Activated CD4-positive, alpha-beta memory T cell treated with anti-CD3 and anti-CD28 coated beads, Interleukin-2, amount 10 ng/mL, durations not matched to agents 7 days and 5 days (primary cell): ENCODE measurements at places on chromosomes 11 and 22. TPM values are rescaled to one million over a fixed set of nuclear protein-coding genes. Genes with fewer than 3 reads are reported as not detected.
A peak's percentile ranks its signal among the peaks of the same experiment; 100 is the strongest.

GRCh38 chr22:21780259-21780658 is 44.7 kb upstream of the YPEL1 start:
- DNase-seq: no peak

- DNase-seq: peak; percentile 54
These were observed 64.2 kb downstream of the FLI1 start for GRCh38 chr11:128757886-128758612.

DNA sequence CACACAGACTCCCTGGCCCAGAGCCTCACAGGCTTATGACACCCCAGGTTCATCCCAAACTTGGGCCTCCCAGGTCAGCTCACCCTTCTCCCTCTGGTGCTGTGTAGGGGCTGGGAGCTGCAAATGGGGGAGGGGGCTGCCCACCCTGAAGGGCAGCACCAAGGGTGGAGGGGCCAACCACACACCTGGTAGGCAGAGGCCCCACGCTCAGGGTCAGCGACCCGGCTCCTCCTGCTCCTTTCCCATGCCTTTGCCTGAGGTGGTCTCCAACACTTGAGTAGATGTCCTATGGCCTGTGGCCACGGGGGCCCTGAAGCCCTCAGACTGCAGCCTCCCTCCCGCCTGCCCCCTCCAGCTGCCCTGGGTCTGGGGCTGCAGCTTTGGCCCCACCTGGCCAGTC is 3.4 kb downstream of the DGCR6 start:
- no peak for DNase-seq

DNA sequence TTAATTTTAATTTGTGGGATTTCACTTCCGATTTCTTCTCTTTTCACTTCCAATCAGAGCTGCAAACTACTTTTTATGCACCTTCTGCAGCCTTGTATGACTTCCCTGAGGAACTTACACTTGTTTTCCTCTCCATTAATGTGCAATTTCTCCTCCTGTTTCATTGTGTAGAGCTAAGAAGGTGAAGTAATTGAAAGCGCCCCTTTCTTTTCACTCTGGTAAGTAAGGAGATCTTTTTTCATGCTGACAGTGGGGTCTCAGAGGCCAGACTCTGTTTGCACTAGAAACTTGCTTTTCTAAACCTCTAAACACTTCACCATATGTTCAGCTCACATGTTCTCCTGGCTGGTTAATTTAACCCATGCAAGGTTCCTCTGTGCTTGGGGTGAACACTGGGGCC is 117.0 kb downstream of the FANCF start:
- DNase-seq: no peak

GRCh38 chr11:102653744-102654291 is 28.7 kb upstream of the MMP20 start:
- DNase-seq: no peak

- DNase-seq: peak; percentile 61
These were observed 16.1 kb downstream of the DGCR2 start for GRCh38 chr22:19105867-19106802.

DNA sequence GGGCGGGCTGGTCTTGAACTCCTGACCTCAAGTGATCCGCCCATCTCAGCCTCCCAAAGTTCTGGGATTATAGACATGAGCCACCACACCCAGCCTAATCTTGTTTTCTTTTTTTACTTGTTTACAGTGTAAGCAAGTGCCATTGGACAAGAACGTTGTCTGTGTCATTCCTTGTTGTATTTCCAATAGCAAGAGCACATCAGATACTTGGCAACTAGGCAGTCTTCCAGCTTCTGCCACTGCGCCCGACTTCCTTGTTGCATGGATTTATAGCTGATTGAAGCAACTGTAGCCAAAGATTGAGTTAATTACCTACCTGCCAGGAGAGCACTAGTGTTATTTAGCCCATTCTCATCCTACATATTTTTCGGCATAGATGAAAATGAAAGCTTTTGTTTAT is 3.1 kb upstream of the SGSM3 start:
- no peak for DNase-seq

DNA sequence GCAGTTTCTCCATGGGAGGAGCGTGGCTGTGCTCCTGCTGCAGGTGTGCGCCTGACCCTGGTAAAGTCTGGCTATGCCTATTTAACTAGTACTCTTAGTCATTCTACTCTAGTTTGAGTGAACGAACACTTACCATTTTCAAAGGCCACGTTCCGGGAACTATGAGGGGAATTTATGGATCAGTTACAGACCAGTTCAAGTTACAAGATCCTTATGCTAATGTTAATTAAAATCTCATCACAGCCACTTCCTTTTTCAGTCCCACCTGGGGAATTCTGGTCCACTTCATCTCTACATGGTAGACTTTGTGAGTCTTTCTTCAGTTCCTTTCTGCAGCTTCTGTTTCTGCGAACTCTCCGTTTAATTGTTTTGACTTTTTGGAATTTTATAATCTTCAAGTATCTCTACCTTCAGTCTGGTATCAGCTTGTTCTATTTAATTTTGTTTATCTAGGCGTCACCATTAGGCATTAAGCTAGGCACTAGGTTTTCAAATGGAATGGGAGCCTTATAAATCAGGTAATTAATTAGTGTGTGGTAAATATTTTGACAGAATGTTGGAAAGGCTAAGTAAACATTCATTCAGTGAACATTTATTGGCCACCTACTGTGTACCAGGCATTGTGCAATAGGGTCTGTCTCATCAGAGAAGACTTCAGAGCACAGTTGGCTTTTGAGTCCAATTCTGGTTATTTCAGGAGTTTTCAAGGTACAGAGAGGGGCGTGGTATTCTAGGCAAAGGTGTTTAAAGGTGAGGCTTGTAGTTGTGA is 78.9 kb downstream of the GRK3 start:
- DNase-seq: no peak

DNA sequence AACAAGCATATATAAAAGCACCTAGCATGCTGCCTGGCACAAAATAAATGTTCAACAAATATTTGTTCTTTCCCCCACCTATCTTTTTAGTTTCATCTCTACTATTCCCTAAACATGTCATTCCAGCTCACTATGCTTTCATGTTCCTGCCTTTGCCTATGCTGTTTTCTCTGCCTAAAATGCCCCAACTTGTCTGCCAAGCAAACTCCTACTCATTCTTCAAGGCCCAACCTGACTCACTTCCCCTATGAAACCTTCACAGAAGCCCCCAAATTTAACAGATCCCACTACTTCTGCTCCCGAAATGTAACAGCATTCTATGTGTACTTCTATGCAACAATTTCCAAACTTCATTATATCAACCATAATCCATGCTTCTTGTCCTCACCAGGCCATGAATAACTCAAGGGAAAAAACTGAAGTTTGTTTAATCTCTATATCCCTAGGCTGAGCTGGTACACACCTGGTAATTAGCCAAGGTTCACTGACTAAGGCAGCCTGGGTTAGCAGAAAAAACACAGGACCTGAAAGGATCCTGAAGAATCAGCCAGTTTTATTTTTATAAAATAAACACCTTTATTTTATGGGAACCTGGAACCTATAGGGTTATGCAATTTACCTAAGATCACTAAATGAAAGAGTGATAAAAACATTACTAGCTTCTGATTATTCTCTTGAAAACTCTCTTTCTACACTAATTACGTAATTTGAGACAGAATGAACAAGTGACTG is 72.2 kb downstream of the PAK1 start:
- DNase-seq: no peak

- no peak for DNase-seq
These were observed 319.5 kb downstream of the TENM4 start for GRCh38 chr11:79121351-79121750.

DNA sequence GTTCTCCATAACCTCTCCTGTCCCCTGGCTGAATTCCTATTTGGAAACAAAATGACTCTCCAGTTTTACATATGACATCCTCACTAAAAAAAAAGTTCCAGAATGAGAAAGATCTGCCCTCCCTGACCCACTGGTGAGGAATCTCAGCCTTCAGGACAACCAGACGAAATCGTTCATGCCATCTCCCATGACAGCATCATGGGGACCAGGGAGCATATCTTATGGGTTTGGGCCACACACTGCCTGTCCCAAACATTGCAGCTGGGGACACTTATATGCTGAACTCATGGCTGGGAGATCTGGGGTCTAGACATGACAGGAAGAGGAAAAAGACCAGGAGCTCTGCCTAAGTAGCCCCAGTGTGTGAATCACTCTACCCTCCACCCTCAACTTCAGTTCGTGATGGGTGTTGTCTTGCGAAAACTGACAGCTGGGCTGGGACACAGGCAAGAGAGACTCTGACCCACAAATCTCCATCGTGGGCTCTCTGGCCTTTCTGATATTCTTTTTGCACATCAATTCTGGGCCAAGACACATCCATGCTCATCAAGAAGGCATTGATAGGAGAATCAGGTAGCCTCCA is 102.0 kb downstream of the ZNF280B start:
- no peak for DNase-seq

The DAGLA gene
- 0.10 TPM for total RNA-seq

DNA sequence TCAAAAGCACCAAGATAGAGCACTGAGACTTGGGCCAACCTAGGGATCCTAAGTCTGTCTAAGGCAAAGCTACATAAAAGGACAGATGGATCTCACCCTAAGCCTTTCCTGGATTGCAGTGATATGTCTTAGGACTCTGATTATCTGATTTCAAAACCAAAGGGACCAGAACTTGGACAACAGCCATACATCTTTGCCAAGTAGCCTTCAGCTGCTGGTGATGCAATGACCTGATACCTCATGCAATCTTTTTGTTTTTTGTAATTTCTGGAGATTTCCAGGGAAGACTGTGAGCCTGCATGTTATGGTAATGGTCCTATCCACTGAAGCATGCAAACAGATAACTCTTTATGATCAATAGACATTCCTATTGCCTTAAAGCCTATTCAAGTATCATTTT is 230.4 kb upstream of the MTNR1B start:
- no peak for DNase-seq

DNA sequence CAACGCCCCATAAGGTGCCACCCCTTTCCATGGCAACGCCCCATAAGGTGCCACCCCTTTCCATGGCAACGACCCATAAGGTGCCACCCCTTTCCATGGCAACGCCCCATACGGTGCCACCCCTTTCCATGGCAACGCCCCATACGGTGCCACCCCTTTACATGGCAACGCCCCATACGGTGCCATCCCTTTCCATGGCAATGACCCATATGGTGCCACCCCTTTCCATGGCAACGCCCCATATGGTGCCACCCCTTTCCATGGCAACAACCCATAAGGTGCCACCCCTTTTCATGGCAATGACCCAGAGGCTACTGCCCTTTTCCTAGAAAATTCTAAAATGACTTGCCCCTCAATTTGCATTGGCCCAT is 72.1 kb downstream of the BRD1 start:
- DNase-seq: no peak

The PDE3B gene
- total RNA-seq: 74.9 TPM

The PIWIL4 gene
- 1.1 TPM for total RNA-seq

The FOLH1 gene
- total RNA-seq: not detected

GRCh38 chr11:445765-446588 is 4.1 kb upstream of the PTDSS2 start:
- DNase-seq: no peak

The IGLL1 gene
- total RNA-seq: 2.2 TPM

DNA sequence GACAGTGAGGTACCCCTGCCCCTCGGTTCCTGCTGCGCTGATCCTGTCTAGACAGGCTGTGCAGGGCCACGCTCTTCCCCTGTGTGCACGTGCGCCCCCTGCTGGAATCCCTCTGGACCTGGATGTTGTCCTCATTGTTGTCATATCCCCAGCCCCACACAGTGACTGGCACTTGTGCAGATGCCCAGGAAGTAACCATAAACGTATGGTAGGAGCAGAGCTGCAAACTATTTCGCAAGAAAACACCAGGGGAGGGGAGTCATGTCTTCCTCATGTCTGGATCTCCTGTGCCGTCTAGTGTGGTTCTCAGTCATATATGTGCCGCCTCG is 114.7 kb downstream of the CRYBB2 start:
- peak; percentile 74 for DNase-seq

DNA sequence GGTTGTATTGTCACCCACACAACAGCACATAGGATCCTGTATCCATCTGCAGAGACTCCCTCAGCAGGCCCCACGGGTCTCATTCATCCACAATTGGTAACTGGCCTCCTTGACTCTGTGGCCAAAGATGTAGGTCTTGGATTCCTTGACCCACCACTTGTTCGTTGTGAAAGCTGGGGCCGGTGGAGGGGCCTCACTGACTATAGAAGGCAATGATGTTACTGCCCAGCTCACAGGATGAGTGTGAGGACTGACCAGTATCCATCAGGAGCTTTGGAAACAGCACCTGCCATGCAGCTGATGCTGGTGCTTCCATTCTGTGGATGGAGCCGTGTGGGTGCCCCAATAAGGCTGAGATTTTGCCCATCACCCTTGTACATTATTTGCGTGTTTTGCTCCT is 615.7 kb downstream of the BRD1 start:
- DNase-seq: no peak

The SLC25A22 gene
- total RNA-seq: 35.7 TPM

DNA sequence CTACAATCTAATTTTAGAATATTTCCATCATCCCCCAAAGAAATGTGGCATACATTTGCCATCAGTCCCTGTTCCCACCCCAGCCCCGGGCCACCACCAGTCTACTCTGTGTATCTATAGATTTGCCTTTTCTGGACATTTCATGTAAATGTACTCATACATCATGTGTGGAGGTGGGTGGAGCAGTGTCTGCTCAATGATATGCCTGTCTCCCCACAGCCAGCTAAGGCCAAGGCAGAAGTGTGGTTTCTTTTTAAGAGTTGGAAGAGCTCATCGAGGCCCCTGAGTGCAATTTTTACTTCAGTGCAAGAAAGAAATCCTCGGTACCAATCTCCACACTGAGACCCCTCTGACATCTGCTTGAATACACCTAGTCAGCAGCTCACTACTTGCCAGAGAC is 80.5 kb downstream of the TP53I11 start:
- DNase-seq: no peak

- DNase-seq: no peak
These were observed 124.3 kb downstream of the EHF start for GRCh38 chr11:34745195-34745594.

DNA sequence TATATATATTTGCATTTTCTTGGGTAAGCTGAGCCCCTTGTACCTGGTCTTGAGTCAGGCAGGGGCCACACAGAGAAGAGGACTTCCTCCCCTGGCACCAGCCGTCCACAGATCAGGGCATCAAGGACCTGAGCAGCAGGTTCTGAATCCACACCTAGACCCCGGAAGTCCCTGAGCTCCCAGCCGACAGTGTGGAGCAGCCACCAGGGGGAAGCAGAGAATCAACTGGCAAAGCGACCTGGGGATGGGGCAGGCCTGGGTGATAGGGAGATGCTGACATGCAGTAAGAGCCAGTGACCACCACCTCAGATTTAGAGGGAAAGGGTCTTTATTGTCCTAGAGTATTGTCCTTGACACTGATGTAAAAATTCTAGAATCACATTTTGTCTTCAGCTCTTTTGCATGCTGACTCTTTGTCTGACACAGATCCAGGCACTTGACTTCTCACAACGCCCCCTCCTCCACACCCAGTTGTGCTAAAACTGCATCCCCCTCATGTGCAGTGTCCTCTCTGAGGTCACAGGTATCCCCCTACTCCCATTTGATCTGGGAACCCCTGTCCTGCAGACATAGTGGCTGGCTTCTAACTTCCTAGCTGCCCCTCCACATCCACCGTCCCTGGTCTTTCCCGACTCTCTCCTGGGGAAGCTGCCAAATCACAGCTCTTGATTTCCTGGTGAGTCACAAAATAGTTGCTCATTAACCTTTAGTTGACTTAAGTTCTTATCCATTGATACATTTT is 109.3 kb downstream of the GGTLC2 start:
- DNase-seq: peak; percentile 83

- no peak for DNase-seq
These were observed 86.1 kb downstream of the TRIM44 start for GRCh38 chr11:35748644-35749043.
